ENCODE measurements at places on chromosomes 12 and 14. TPM values are rescaled to one million over a fixed set of nuclear protein-coding genes. Genes with fewer than 3 reads are reported as not detected.

DNA sequence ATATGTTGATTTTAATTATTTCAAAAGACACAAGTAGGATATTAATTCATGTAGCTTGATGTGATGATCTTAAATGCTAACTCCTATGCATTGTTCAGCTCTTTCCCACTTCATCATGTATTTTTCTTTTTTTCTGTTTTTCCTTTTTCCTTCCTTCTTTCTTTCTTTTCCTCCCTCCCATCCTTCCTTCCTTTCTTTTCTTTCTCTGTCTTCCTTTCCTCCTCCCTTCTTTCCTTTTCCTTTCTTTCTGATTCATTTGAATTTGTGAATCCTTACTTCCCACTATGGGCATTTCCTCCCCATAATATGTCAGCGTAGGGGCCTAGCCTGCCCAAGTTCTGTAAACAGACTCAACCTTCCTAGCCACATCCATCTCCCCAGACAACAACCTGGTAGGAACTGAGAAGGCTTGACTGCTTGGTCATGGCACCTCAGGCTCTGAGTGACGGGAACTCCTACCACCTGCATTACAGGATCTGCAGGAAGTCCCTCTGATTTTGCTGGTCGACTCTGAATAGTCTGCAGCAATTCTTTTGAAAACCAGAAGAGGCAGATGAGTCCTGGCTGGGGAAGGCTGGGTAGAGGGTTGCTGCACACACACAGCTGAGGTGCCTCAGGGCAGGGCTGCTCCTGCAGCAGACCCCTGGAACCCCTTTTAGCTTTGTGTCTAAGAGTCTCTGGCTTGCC lies 33.4 kb upstream of the BHLHE41 start:
- no peaks in the 10 kb centered on the region for H3K27me3 ChIP-seq
- no peak overlapping the region for H3K27ac ChIP-seq
- H3K36me3 ChIP-seq = no peaks in the 10 kb centered on the region
- DNase-seq = no peak
- H3K4me3 ChIP-seq = no peak overlapping the region

DNA sequence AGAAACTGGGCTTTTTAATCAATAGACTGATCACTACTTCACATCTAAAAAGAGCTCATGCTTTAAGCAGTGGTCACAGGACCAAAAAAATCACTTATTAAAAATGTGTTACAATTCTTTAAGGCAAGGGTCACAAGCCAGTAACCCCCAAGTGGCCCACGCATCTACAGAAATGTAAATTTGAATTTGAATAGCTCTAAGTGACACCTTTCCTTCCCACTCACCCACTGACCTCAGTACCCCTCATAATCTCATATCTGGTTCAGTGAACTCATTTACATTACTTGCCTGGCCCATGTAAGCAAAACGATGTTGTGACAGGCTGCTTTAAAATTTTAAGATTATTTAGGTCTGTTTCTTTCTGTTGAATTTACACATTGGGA lies 27.4 kb downstream of the NELL2 start:
- no peaks in the 10 kb centered on the region for H3K36me3 ChIP-seq
- H3K27ac ChIP-seq = no peak overlapping the region
- no peaks in the 10 kb centered on the region for H3K27me3 ChIP-seq
- no peak for DNase-seq

DNA sequence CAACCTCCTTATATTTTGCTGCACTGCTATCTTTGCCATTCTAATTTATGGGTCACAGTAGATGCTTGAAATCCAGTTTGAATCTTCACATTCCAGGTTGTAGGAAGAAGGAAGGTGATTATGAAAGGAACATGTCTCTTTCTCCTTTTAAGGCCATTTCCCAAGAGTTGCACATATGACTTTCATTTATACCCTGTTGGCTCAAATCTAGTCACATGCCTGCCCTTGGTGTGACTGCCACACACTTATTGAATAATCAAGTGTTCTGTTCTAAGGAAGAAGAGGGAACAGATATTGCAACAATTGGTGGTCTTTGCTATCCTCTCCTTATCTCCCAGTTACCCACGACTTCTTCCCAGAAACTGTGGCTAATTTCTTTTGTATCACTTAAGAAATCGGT lies 404.3 kb downstream of the TMEM117 start:
- no peak overlapping the region for H3K4me3 ChIP-seq
- no peak overlapping the region for H3K27ac ChIP-seq
- H3K36me3 ChIP-seq = no peaks in the 10 kb centered on the region
- no peaks in the 10 kb centered on the region for H3K27me3 ChIP-seq
- no peak for DNase-seq
- no peaks in the 10 kb centered on the region for H3K4me1 ChIP-seq

DNA sequence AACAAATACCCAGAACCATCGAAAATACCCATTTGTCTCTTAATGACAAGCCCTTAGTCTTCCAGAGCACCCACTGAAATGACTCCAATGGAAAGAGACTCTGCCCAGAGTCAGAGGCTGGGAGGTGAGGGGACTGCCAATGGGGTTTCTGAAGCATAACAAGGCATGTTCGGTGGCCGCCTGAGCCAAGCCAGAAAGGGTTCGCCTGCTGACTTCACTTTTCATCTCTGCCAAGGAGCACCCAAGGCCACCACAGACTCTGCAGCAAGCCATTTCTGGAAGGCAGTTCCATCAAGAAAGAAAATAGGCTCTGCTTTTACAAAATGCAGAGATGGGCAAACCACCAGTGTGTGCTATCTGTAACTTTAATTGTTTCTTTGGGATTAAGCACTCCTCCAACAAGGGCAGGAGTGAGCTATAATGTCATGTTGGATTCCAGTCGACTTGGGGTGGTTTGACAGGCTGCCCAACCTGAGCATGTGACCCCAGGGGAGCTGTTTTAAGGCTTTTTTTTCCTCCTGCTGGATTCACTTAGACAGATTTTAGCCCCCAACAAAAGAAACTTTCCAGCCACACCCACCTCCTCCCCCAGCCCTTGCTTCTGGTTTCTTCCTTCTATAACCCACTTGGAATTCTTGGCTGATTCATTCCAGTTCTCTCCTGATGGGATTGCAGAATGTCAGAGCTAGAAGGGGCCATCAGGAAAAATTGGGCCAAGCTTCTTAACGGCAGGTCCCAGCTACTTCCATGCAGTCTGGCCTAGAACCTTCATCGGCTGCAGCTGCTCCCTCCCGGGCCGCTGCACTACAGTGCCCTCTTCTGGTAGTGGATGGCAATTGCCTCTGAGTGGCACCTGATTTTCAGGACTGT lies 24.1 kb downstream of the CKAP4 start:
- peaks cover 4% of the 10 kb centered on the region for H3K36me3 ChIP-seq
- no peak overlapping the region for H3K4me3 ChIP-seq
- H3K27ac ChIP-seq = no peak overlapping the region
- H3K27me3 ChIP-seq = no peaks in the 10 kb centered on the region

Gene NINJ2
- total RNA-seq = 0.42 TPM
